ENCODE measurements at places on chromosomes 5 and 9. TPM values are rescaled to one million over a fixed set of nuclear protein-coding genes. Genes with fewer than 3 reads are reported as not detected.

The TAL2 gene
- polyA plus RNA-seq = not detected

The GLRA1 gene
- not detected for polyA plus RNA-seq

The MAST4 gene
- polyA plus RNA-seq = 11.5 TPM

The SLC34A3 gene
- polyA plus RNA-seq = not detected

The TAF11L4 gene
- not detected for polyA plus RNA-seq

The ITGA2 gene
- 32.9 TPM for polyA plus RNA-seq

The FREM1 gene
- polyA plus RNA-seq = 0.09 TPM

The RAB14 gene
- polyA plus RNA-seq = 52.3 TPM

DNA sequence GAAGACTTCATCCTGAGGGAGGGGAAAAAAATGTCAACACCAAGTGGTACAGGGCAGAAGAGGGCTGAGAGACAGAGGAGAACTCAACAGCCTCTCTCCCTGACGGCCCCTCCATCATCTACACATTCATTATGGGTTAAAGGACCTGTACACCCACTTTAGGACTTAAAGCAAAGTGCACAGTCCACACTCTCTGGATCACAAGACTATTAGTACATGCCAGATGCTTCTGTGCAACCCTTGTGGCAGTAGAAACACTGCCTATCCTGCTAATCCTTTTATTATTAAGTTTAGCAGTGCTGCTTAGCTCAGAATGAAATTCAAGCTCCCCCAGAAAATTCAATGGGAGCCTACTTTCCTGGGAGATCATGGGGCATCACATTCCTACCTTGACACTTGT, 1.9 kb downstream of the FRMD3 start:
- DNase-seq = no peak

DNA sequence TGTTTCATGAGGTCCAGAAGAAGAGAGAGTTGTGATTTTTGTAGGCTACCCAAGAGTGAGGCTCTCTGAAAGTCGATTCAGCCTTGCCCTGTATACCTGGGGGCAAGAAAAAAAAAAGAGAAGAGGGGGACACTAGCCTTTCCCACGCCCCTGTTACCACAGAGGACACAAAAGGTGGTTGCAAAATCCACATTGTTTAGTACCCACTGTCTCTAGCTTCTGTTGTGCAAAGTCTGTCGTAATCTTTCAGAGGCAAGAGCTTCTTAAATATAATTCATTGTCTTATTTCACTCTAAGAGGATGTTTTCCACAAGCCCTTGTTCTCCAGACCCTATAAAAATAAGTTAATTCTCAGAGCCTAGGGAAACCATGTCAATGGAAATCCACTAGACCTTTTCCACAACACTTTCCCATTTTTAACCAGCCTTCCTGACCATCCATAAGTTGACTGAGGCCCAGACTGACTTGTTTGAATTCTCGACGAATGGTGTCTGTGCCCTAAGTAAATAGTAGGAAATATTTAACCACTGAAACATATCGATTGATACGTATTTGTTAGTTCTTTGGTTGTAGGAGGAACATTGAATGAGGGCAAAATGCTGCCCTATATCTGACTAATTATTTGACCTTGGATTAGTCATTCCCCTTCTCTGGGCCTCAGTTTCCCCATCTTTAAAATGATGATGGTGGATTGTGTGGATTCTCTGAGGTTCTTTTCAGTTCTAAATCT, 182.7 kb downstream of the PAPPA start:
- DNase-seq = peak; percentile 46

DNA sequence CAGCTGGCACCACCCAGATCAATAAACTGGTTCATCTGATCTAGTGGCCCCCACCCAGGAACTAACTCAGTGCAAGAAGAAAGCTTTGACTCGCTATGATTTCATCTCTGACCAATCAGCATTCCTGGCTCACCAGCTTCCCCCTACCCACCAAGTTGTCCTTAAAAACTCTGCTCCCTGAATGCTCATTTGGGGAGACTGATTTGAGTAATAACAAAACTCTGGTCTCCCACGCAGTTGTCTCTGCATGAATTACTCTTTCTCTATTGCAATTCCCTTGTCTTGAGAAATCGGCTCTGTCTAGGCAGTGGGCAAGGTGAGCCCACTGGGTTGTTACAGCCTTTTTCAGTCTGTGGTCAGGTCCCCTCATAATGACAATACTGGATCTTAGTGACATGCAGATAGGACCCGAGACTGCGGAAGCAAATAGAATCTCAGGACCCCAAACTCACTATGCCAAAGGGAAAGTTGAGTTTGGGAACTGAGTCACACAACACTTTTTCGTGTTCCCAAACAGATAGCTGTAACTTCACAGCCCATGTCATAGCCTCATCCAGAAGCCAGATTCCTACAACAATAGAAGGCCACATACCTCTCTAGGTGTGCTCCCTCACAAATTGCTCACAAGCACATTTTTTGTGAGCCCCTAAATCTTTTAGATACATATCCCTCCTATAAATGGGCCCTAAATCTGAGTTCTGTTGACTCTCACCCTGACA, 175.2 kb upstream of the RAI14 start:
- DNase-seq = no peak

DNA sequence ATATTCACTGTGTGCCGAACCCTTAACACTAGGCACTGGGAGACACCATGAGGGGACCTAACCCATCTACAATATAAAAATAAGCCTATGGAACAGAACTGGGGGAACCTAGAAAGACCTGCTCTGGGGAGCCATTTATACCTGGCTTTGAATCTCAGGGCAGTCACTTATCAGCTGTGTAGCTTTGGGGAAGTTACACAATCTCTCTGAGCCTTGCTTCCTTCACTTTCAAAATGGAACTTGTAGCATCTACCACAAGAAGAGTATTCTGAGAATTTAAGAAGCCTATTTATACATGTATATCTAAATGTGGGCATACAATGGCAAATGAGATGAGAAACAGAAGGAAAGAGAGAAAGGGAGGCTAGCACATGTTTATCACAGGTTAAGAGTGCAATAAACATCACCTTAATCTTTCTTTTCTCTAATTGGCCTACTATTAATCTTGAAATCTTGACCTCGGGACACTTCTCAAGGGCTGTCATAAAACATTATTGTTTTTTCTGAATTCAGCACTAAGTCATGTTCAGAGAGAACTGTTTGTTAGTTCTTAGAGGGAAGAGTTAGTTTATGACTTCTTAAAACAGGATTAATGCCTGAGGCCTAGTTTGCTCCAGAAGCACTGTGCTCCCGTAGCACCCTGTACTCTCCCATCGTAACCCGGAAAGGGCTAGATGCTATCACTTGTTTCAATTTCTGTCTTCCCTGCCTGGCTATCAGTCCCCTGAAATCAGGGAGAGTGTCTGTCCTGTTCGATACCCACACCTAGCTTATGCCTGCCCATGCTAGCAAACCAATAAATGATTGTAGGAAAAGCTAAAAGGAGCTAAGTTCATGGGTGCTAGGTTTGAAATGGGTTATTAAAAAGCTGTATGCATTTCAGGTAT, 606.4 kb upstream of the CLINT1 start:
- DNase-seq = no peak

GRCh38 chr5:177453852-177454396, 7.3 kb downstream of the PRR7 start:
- peak; percentile 23 for DNase-seq

DNA sequence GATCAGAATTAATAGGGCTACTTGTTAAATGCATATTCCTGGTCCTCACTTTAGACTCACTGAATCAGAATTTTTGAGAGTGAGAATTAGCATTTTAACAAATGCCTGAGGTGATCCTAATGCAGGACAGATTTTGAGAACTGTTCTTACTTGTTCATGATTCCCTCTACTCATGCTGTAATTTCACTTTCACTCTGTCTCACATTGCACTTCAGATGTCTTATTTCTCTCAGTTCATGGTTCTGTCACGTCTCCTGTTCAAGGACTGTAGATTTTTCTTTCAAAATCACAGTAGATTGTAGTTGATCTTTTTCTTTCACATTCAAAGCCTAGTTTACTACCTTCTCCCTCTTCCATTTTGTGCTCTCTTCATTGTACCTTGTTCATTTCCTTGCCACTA, 54.3 kb downstream of the ADGRV1 start:
- DNase-seq = no peak

DNA sequence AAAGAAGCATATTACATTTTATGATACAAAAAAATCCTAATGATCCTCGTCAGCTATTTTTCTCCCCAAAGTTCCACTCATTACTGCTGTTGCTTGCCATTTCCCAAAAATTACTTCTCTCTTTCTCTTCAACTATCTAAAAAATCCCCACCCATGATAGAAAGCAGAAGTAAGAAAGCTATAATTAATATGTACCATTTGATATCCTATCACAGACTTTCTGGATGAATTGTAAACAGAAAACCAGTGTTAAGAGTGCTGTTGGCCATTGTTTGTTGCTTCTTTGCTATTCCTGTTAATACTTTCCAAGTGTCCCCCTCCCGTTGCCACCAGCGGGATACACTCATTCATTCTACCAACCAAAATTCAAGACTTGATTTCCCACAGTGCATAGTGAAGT, 136.3 kb upstream of the SMARCA2 start:
- DNase-seq = no peak

GRCh38 chr5:176775409-176775808, 35.0 kb upstream of the UNC5A start:
- DNase-seq = no peak

DNA sequence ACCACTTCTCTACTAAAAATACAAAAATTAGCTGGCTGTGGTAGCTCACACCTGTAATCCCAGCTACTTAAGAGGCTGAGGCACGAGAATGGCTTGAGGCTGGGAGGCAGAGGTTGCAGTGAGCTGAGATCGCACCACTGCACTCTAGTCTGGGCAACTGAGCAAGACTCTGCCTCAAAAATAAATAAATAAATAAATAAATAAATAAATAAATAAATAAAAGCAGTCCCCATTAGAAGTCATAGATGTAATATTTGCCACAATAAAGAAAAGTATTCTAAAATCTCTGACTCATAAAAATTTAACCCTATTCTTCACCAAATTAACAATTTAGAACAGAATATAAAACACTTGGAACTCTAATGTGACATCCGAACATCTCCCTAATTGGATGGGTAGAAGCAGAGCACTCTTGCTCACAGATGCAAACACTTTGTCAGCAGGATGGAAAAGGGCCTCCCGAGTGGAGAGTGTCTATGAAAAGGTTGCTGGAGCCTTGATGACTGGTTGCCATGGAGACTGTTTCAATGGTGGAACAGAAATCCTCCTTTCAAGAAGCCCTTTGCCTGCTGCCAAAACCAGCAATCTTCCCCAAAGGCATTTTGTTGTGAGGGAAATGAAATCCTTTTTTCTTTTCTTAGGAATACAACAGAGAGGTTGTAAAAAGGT, 38.9 kb upstream of the TRAF1 start:
- DNase-seq = peak; percentile 33

- DNase-seq = no peak
Observed at GRCh38 chr9:68426755-68427154, 70.3 kb downstream of the PGM5 start.
